ENCODE measurements at places on chromosomes 4 and X.

- DNase-seq = no peak
- H3K36me3 ChIP-seq = peaks cover 47% of the 10 kb centered on the region
- peak overlapping the region; percentile 97 for H3K27ac ChIP-seq
- no peak overlapping the region for H3K4me3 ChIP-seq
- H3K27me3 ChIP-seq = no peaks in the 10 kb centered on the region
- H3K4me1 ChIP-seq = peaks cover 80% of the 10 kb centered on the region
These were observed 28.4 kb downstream of the TMEM131L start for GRCh38 chr4:153494562-153494961.

DNA sequence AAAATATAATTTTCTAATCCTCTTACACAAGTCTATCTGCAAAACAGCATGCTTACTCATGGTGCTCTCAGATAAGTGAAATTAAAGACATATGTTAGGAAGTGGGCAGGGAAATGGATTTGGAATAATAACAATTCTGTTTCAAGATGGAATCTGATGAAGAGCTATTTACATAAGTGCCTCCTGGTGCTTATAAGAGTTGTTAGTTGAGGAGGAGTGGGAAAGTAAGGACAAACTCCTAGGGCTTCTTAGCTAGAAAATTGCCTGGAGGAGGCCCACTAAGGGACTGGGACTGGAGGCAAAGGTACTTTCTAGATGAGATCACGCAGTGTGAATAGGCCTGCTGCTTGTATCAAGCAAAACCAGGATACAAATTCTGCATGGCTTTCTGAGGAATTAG is 939.8 kb downstream of the GLUD2 start:
- no peaks in the 10 kb centered on the region for H3K36me3 ChIP-seq
- H3K4me1 ChIP-seq = no peaks in the 10 kb centered on the region
- H3K4me3 ChIP-seq = no peak overlapping the region

DNA sequence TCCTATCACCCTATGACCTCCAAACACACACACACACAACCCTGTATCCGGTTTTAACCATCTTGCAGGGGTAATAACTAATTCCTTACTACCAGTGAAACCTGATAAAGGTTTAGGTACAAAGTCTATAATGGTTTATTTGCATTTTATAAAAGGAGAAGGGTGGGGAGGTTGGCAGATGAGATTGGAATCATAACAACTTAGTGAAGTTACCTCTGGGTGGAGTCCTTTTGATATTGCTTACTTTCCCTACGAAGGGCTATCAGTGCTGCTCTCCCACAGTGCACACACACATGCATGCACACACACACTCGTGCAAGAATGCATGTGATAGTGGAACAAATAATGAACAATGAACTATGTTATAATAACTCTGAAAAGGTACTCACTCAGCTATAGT is 56.1 kb downstream of the CCSER1 start:
- no peak overlapping the region for H3K27ac ChIP-seq
- no peaks in the 10 kb centered on the region for H3K36me3 ChIP-seq
- H3K4me3 ChIP-seq = no peak overlapping the region
- DNase-seq = no peak

DNA sequence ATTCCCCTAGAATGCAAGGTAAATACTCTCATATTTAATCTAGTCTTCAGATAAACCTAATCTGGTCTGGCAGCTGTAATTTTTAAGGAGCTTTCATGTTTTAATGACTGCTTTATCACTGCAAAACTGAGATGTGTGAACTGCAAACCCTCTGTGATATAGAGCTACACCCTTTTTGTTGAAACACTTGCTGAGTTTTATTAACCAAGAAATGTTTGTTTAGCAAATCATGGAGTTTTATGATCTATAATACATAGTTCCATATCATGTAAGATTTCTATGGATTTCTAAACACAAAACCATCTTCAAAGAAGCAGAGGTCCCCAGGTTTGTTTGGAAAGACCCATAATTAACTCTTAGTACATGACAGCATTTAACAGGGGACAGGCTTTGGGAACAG is 126.4 kb downstream of the BTC start:
- no peaks in the 10 kb centered on the region for H3K4me1 ChIP-seq
- DNase-seq = no peak

DNA sequence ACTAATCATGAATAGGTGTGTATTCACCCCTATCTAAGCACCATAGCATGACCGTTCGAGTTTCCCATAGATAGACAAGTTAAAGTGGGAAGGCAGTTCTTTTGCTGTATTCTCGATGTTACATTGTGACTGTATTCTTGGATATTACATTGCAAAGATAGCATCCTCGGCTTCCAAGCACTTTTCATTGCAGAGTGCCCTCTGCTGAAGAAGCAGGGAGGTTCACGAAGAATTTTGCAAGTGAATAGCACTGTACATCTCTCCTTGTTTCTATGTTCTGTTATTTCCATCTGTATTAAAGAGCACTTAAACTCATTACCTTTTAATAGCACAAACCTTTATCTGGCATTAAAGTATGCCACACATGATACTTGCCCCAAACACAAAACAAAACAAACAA is 426.7 kb upstream of the ARX start:
- H3K36me3 ChIP-seq = no peaks in the 10 kb centered on the region
- no peak overlapping the region for H3K27ac ChIP-seq
- no peaks in the 10 kb centered on the region for H3K4me1 ChIP-seq
- no peak overlapping the region for H3K4me3 ChIP-seq
- no peak for DNase-seq
- no peaks in the 10 kb centered on the region for H3K27me3 ChIP-seq

GRCh38 chrX:39802354-39802753 is 295.4 kb downstream of the BCOR start:
- H3K4me1 ChIP-seq = peaks cover 11% of the 10 kb centered on the region
- H3K4me3 ChIP-seq = no peak overlapping the region
- no peak for DNase-seq
- H3K27me3 ChIP-seq = no peaks in the 10 kb centered on the region
- no peak overlapping the region for H3K27ac ChIP-seq

DNA sequence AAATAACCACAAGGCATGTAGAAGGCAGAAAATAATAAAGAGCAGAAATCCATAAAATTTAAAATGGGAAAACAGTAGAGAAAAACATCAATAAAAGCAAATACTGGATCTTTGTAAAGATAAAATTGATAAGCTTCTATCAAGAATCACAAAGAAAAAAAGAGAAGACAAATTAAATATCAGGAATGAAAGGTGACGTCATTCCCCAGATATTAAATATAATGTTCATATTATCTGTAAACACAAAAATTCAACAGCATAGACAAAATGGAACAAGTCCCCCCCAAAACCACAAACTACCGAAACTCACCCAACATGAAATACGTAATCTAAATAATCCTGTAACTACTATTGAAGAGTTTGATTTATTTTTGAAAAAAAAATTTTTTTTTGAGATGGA is 30.5 kb upstream of the FAM120C start:
- no peaks in the 10 kb centered on the region for H3K36me3 ChIP-seq
- no peak overlapping the region for H3K4me3 ChIP-seq
- no peak overlapping the region for H3K27ac ChIP-seq
- no peaks in the 10 kb centered on the region for H3K4me1 ChIP-seq

DNA sequence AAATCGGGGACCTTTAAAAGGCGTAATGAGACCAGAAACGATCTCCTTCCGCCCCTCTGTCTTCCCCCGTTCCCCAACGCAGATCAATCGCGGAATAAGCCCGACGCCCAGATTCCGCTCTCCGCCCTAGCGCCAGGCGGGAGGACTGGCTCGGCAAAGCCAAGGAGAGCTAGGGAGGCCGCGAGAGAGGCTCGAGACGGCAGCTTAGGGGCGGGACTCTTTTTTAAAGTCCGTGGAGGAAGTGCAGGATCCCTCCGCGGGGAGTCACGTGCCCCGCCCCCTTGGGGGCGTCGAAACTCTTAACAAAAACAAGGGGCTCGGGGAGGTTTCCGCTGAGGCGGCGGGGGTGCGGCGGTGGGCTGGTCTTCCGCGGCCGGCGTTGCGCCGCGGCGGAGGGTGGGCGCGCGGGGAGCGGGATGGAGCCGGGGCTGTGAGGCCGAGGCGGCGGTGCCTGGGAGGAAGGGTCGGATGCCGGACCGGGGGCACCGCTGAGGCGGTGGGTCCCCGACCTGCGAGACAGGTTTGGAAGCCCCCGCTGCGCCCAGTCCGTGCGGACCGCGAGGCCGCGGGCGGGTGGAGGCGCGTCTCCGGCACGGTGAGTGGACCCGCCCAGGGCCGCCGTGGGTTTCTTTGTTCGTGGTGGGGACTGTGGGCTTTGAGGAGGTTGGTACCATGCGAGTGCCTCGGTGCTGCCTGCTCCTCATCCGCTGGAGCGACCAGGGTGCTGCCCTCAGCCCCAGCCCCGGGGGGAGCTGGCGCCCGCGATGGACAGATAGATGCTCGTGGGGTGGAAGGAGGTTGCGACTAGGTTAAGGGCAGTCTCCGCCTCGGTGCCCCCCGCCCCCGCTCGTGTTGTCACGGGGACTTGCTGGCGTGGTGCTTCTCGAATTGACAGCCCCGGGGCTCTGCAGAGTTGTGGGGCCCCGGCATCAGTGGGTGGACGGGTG is at the start of gene CCNG2:
CCNG2 (plus strand) TSS at position 296 of the 947 bp plus-strand sequence. CDS start 1,326 bp downstream, outside the sequence.
- peaks cover 36% of the 10 kb centered on the region for H3K4me1 ChIP-seq
- no peaks in the 10 kb centered on the region for H3K27me3 ChIP-seq
- H3K36me3 ChIP-seq = peaks cover 24% of the 10 kb centered on the region
- H3K4me3 ChIP-seq = peak within 1 kb of the TSS; percentile 93
- peak within 1 kb of the TSS; percentile 97 for H3K27ac ChIP-seq

- H3K4me3 ChIP-seq = no peak overlapping the region
- no peaks in the 10 kb centered on the region for H3K36me3 ChIP-seq
- no peak for DNase-seq
These were observed 351.2 kb downstream of the BMPR1B start for GRCh38 chr4:95108883-95109421.

DNA sequence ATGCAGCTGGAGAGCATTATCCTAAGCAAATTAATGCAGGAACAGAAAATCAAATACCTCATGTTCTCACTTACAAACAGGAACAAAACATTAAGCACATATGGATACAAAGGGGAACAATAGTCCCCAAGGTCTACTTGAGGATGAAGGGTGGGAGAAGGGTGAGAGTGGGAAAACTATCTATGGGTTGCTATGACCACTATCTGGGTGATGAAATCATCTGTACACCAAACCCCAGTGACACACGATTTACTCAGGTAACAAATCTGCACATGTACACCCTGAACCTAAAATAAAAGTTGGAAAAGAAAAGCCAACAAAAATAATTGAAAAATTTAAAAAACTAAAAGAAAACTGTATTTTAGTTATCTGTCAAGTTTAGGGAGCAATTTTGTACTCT is 5.9 kb downstream of the HPGD start:
- H3K4me1 ChIP-seq = peaks cover 9% of the 10 kb centered on the region
- no peak overlapping the region for H3K4me3 ChIP-seq
- H3K36me3 ChIP-seq = no peaks in the 10 kb centered on the region
- DNase-seq = no peak
- no peaks in the 10 kb centered on the region for H3K27me3 ChIP-seq

DNA sequence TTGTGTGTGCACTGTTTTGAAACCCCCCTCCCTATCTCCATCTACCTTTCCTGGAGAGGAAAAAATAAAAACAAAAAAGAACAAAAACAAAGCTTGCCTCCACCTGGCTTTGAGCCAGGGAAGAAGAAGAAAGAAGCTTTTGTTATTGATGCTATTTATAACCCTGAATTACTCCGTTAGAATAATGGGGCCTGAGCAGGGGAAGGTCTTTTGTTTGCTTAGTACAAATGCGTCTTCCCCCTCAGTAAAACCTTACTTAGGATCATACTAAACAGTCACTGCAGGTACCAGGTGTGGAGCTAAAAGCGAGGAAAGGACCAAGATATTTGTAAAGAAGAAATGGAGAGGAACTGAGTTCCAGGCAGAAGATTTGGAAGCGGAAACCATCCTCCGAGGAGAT is 352.1 kb downstream of the KCNIP4 start:
- no peaks in the 10 kb centered on the region for H3K27me3 ChIP-seq
- H3K4me1 ChIP-seq = no peaks in the 10 kb centered on the region
- H3K27ac ChIP-seq = no peak overlapping the region
- DNase-seq = no peak
- no peak overlapping the region for H3K4me3 ChIP-seq

- no peaks in the 10 kb centered on the region for H3K4me1 ChIP-seq
- no peaks in the 10 kb centered on the region for H3K27me3 ChIP-seq
- DNase-seq = no peak
- H3K27ac ChIP-seq = no peak overlapping the region
These were observed 107.1 kb downstream of the GRIA2 start for GRCh38 chr4:157327666-157328065.

- DNase-seq = peak; percentile 83
- H3K4me3 ChIP-seq = no peak overlapping the region
- peak overlapping the region; percentile 93 for H3K27ac ChIP-seq
- H3K4me1 ChIP-seq = peaks cover 36% of the 10 kb centered on the region
These were observed 41.6 kb upstream of the NKRF start for GRCh38 chrX:119647552-119648420.

DNA sequence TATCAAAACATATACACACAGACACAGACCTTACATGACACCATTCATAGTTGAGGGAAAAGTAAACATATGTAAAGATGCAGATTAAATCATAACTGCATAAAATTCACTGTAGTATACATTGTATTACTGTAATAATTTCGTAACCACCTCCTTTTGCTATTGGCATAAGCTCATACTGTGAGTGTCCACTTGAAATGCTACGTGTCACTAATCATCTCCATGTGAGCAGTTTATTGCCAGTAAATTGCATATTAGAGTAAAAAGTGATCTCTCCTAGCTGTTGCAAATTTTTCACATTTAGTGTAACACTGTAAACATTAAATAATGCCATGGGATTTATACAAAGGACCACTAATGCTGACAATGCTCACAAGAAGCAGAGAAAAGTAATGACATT is 256.7 kb upstream of the GNPDA2 start:
- H3K36me3 ChIP-seq = no peaks in the 10 kb centered on the region
- no peaks in the 10 kb centered on the region for H3K4me1 ChIP-seq
- no peak for DNase-seq
- H3K27me3 ChIP-seq = no peaks in the 10 kb centered on the region

DNA sequence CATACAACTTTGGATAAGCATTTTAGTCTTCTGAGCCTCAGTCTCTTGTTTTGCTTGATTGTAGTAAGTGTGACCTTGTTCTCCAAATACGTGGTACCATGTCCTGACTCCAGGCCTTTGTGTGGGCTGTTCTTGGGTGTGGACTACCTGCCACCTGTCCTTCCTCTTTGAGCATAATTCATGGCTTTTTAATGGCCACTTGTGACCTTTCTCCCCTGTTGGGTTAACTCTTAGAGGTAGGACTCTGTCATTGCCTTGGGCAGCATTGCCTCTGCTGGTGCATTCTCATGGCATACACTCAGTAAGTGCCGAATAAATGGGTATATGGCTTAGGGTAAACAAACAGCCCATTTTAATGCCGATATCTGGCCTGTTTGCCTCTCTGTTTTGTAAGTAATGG is 3.0 kb downstream of the NSD2 start:
- peaks cover 48% of the 10 kb centered on the region for H3K4me1 ChIP-seq
- H3K27ac ChIP-seq = no peak overlapping the region
- H3K4me3 ChIP-seq = peak overlapping the region; percentile 25

GRCh38 chr4:168677879-168678278 is 181.0 kb downstream of the PALLD start:
- H3K36me3 ChIP-seq = no peaks in the 10 kb centered on the region
- H3K27me3 ChIP-seq = peaks cover 5% of the 10 kb centered on the region
- H3K27ac ChIP-seq = no peak overlapping the region

DNA sequence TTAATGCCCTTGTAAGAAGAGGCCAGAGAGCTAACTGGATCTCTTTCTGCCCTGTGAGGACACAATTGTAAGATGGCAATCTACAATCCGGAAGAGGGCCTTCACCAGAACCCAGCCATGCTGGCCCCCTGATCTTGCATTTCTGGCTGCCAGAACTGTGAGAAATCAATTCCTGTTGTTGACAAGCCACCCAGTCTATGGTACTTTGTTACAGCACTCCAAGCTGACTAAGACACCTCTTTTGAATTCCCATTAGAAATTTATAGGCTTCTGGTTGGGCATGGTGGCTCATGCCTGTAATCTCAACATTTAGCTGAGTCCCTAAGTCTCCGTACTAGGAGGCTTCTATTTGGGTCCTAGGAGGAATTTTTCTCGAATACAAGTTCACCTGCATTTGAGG is 48.8 kb upstream of the RELL1 start:
- H3K36me3 ChIP-seq = no peaks in the 10 kb centered on the region
- no peak overlapping the region for H3K27ac ChIP-seq
- no peak overlapping the region for H3K4me3 ChIP-seq
- no peaks in the 10 kb centered on the region for H3K27me3 ChIP-seq
